Natural killer cell (primary cell): ENCODE measurements at places on chromosomes 11 and 22.
A peak's percentile ranks its signal among the peaks of the same experiment; 100 is the strongest.

DNA sequence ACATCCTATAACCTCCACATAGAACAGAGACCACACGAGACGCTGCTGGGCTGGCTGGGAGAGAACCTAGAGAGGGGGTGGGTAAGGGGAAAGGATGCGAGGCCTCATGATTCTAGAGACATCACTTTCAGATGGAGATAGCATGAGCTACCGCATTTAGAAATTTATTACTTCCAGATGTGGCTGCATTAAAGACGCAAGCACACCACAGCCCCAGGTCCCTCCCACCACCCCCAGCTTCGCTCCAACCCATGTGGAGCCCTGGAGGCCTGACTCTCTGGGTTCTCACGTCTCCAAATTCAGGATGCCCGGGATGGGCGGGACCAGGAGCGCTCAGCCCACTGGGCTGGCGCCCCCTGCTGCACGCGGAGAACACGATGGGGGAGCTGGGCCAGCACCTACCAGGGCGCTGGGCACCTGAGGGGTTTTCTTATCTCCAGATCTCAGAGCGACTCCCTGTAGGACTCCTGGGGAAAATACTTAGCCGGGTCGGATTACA lies 13.6 kb downstream of the MRPL21 start:
- peak; percentile 20 for DNase-seq

- no peak for DNase-seq
Measured at GRCh38 chr11:115321605-115322289, 182.5 kb downstream of the CADM1 start.

- DNase-seq = no peak
Measured at GRCh38 chr22:42321908-42322561, 51.6 kb upstream of the TCF20 start.

GRCh38 chr11:88501541-88501940 lies 164.0 kb upstream of the CTSC start:
- no peak for DNase-seq

- DNase-seq = no peak
Measured at GRCh38 chr11:126337474-126338241, 17.8 kb upstream of the ST3GAL4 start.

DNA sequence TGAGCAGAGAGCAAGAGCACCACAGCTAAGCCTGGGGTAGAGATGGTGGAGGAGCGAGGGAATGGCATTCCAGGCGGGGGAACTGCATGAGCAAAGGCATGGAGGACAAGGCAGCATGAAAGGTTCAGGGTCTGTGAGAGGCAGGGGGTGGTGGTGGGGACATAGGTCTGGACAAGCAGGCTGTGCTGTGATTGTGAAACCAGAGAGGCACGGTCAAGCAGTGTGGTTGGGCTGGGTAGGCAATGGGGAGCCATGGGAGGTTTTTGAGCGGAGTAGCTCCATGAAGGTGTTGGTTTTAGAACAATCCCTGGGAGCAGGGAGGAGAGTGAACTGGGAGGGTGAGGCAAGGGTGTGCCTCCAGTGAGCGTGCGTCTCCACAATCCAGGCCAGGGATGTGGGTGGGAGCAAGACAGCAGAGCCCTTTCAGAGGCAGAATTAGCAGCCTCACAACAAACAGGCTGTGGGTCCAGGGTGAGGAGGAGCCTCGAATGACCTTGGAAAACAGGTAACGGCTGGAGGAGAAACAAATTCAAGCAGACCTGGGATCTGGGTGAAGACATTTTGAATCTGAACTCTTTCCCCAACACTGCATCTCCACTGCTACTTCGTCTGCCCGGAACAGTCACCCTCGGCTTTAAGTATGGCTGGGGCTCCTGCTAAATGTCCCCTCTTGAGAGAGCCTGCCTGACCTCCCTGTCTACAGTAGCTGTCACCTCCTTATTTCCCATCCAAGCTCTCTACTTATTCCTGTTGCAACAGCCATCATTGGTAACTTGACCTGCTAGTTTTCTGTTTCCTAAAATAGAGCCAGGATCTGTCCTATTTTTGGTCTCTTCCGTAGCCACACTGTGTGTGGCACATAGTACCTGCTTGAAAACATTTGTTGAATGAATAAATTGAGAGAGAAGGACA lies 27.0 kb upstream of the TSPAN18 start:
- DNase-seq = no peak

GRCh38 chr11:1762537-1763302 lies 1.0 kb downstream of the CTSD start:
- DNase-seq = no peak

- no peak for DNase-seq
Measured at GRCh38 chr11:7314811-7315604, 63.3 kb downstream of the SYT9 start.
